ENCODE measurements at places on chromosomes 12 and 14.

GRCh38 chr12:103994235-103994634 is 28.6 kb downstream of the TDG start:
- no peak for DNase-seq

DNA sequence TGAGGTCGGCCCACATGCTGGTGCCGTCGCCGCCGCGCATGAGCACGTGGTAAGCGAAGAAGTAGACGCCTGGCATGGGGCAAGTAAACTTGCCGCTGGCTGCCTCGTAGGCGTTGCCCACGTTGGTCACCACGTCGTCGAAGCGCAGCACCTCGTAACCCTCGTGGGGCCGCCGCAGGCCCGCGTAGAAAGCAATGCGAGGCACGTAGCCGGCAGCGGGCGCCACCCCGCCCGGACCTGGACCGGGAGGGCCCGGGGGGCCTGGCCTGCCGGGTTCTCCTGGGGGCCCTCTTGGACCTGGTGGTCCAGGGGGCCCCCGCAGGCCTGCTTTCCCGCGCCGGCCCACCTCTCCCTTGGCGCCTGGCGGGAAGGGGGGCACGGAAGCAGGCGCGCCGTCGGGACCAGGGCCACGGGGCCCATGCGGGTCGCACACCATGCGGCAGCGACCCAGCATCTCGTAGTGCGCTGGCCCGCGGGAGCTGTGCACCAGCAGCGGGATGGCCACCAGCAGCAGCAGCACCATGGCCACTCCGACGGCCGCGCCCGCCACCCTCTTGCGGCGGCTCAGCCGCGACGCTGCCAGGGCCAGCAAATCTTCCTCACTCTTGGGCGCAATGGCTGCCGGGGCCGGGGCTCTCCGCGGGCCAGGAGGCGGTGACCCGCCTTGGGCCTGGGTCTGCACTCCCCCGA is 888 bp downstream of the C1QL4 start:
- DNase-seq = no peak

DNA sequence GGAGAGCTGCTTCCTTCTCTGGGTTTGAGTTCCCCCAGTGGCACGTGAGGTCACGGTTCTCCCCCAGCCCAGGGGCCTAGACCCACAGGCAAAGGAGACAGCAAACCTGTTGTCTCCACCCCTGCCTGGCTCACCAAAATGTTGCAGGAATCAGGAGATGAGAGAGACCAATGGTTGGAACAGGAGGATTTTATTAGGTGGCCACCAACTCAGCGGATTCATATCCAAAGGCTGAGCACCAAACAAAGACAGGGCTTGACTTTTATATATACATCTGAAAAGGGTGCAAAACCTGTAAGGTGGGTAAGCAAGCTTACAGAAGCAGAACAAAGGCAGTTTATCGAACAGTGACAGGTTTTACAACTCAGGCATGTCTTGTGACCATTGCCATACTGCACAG is 9.2 kb upstream of the ADAM21 start:
- no peak for DNase-seq

GRCh38 chr12:118981285-118982211 is at the start of gene SRRM4:
TSS of gene SRRM4 (plus strand) at chr12:118981541. CDS start at chr12:118981883, 342 bp downstream.
- DNase-seq = no peak

- DNase-seq = no peak
These were observed 841.1 kb downstream of the NRXN3 start for GRCh38 chr14:79011091-79011919.

DNA sequence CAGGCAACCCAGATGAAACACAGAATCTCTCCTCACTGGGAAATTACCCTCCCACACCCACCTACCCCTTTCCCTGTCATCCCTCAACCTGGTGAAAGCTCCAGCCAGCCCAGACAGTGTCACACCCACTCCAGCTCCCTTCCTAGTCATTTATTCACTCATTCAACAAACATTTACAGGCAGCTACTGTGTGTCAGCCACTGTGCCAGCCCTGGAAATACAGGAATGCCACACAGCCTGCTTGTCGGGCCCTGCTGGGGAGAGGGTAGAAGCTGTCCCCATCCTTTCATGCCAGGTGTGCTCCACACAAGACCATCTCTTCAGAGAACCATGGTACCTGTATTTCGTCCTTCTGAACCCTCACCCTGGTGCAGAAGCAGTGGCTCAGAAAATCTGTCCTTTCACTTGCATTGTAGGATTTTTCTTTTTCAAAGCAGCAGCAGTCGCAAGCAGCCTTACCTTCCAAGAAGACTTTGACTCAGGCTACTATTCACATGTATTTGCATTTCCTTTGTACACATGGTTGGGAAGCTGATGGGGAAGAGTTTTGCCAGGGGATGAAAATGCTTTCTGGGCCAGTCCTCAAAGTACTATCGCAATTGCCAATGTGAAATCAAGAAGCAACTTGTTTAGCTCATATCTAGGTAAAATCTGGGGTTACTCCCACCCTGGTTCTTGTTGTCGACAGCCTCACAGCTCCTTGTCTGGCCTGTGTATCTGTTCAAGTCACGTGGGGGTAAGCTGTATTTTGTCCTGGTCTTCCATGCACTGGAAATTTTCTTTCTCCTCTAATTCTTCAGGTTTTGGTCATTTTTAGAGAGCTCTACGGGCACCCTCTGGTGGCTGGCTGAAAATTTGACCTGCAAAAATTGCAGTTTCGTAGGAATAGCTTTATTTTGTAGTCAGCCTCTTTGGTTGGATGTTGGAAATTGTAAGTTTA is 147.4 kb upstream of the EGLN3 start:
- DNase-seq = no peak

GRCh38 chr12:113261847-113262470 is 40.7 kb downstream of the TPCN1 start:
- DNase-seq = no peak

GRCh38 chr12:13377698-13378097 is 181.2 kb downstream of the EMP1 start:
- no peak for DNase-seq

- peak; percentile 22 for DNase-seq
These were observed 86.9 kb upstream of the TTC7B start for GRCh38 chr14:90903101-90903500.

DNA sequence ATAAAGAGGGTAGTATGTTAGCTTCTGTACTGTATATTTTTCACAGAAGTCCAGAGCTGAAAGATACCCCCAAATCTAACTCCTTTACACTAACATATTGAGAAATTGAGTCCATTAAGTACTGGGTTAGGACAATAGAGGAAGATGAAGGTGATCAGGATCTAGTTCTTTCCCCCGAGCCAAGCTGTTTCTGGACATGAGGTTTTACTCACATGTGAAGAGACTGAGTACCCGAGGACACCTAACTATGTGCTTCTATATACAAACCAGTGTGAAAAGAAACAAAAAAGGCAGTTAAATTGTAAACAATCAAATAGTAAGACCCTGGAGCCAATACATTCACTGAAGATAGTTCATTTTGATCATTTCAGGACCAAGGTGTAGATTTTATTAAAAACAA is 3.8 kb upstream of the TRHDE start:
- DNase-seq = no peak

DNA sequence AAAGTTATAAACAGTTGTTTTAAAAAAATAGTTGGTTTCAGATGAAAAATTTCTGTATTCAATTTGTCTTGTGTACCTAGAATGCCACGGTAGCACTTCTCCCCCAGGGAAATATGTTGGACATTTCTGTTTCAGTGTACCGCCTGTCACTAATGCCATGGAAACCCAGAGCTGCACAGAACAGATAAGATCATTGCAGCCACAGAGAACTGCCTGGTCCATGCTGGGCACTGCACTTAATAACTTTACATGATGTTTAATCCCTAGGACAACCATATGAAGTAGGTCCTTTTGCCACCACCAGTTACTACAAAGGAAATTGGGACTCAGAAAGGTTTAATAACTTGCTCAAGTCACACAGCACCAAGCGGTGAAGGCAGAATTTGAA is 253.4 kb upstream of the SRRM4 start:
- DNase-seq = no peak

All from activated T-helper 1 cell treated with Interleukin-2 at 50 U/mL for 16 hours (primary cell).